ENCODE measurements at places on chromosomes 11 and 22.

- DNase-seq: peak; percentile 54
Observed at GRCh38 chr11:43574949-43575912, 105.3 kb upstream of the HSD17B12 start.

DNA sequence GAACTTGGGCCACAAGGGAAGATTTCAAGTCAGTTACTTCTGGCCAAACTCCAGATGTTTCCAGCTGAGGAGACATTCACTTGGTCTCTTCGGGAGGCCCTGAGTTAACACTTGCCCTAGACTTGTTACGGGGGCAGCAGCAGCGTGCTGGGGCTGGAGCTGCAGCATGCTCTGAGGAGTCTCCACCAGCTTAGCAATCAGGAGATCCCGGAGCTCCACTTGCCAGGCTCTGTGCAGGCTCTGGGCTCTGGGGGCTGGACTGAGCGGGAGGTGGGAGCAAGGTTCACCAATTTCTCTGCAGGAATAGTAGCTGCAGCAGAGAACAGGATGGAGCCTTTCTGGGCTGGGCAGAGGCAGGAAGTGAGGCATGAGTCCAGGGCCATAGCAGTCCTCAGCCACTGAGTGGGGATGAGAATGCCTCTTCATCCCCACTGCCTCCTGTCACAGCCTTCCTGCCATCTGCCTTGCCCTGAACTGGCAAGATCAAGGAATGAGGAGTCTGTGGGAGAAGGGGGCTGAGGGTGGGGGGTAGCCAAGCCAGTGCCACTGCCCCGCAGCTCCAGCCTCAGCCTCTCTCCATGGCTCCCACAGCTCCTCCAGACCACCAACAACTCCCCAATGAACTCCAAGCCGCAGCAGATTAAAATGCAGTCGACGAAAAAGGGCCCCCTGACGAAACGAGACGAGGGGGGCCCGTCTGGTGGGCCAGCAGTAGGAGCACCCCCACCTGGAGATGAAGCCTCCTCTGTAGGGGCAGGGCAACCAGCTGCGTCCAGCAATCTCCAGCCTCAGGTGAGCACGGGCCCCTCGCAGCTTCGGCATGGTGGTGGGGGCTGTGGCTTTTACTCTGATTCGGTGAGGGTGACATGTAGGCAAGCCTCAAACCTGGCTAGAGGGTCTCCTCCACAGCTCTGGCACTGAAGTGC lies 23.4 kb downstream of the GTPBP1 start:
- DNase-seq: no peak

DNA sequence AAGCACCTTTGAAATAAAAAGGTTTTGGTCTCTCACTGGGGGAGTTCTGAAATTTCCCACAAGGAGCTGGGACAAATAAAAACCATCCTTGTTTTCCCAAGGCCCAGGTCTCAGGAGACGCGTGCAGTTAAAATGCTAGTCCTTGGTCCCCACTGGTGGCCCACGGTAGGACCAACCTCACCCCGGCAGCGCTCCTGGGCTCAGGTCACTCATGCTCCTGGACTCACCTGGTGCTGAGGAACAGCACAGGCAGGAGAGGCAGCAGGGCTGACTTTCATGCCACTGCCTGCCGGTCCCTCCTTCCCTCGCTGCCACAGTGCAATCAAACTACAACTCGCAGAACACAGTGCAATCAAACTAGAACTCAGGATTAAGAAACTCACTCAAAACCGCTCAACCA lies 356.8 kb upstream of the CCDC179 start:
- no peak for DNase-seq

DNA sequence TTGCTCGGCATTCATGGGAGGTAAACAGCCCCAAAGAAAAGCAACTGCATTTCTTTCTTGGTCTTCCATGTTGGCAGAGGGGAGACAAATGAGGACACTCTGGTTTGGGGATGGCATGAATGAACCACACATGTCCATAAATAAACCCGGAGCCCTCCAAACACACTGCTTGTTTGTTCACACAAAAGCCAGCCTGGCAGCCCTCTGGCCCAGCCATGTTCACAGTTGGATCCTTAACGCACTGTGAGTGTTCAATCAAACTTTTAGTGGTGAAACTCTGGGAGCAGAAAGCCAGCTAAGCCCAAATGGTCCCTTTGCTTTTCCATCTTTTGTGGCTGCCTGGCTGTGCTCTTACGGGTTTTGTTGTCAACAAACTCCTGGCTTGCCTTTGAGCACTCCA lies 336.8 kb downstream of the CADM1 start:
- DNase-seq: no peak

GRCh38 chr11:112195951-112196351 lies 20.6 kb downstream of the BCO2 start:
- no peak for DNase-seq

DNA sequence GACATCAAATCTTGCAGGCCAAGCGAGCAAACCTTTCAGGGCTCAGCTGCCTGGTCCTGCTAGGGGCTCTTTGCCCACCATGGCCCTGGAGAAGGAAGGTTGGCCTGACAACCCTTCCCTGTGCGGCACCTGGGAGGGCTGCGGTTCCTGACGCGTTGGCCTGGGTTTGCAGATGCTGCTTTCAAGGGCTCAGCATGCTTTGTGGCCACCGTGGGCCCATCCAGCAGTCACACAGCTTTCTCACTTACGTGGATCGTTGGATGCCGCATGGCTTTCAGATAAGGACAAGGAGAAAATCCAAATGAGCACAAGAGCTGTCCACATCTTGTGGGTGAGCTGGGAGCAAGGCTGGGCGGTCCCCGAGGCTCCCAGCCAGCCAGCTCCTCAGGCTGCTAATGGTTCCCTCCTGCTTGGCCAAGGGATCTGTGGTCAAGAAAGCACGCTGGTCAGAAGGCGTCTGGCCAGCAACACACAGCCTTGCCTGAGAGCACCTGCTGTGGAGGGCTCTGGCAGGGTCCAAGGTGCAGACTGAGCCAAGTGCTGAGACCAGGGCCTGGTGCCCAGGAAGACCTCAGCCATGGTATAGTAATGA lies 8.2 kb downstream of the C11orf24 start:
- DNase-seq: no peak

GRCh38 chr11:61298663-61299244 lies 3.6 kb upstream of the VWCE start:
- no peak for DNase-seq

All from urothelium cell line (cell line).